ENCODE measurements at places on chromosomes 11 and 22. TPM values are rescaled to one million over a fixed set of nuclear protein-coding genes. Genes with fewer than 3 reads are reported as not detected.

The RIBC2 gene
- total RNA-seq, result 0.76 TPM

The ENTHD1 gene
- total RNA-seq, result not detected

The F2 gene
- not detected for total RNA-seq

The PARVA gene
- total RNA-seq, result 66.9 TPM

The PGM2L1 gene
- 0.44 TPM for total RNA-seq

Data from esophagus squamous epithelium (tissue), 5 donors.